ENCODE measurements at places on chromosomes 2 and 18.

GRCh38 chr2:75710220-75710576 is 517 bp downstream of the GCFC2 start:
- DNase-seq = no peak

- DNase-seq = no peak
Measured at GRCh38 chr2:75431763-75432162, 129.0 kb downstream of the EVA1A start.

DNA sequence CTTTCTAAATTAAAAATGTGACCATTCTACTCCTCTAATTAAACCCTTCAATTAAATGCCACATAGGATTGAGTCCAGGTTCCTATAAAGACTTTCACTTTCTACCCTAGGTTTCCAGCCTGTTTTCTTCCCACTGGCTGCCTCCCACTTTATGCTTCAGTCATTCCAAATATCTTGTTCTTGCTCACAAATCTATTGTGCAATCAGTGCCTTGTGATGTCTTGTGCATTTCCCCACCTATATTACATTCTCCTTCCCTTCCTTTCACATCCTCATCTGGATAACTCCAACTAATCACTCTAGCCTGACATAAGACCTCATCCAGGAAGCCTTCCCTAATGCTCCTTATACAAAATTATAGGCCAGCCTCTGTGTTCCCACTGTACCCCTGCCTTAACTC is 281.7 kb upstream of the LRATD1 start:
- no peak for DNase-seq

DNA sequence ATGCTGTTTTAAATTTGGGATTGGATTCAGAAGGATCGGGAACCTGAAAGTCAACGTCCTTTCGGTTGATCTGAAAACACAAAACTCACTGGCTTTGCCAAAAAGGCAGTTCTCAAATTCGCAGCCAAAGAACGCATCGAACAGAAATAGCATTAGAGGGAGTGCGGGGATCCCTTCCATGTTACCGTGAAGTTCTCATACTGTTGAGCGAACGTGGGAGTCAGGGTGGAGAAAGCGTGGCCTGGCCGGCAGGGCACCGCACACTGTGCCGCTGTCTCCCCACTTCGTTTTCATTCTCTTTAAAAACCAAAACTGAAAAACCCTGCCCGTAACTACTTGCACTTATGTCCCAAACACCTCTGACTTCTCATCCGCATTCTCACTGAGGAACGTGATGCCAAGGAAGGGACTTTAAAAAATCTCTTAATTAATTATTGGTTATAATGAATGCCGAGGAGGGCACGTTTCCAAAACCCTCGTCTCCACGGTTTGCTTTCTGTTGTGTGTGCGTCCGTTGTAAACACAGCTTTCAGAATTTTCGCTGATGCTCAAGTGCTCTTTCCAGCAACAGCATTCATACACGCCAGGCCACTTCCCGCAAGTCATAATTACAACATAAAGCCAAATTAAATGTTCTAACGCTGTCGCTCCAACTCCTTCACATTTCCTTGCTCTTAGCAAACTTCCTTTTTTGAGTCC is 60.9 kb upstream of the TWIST2 start:
- no peak for DNase-seq

DNA sequence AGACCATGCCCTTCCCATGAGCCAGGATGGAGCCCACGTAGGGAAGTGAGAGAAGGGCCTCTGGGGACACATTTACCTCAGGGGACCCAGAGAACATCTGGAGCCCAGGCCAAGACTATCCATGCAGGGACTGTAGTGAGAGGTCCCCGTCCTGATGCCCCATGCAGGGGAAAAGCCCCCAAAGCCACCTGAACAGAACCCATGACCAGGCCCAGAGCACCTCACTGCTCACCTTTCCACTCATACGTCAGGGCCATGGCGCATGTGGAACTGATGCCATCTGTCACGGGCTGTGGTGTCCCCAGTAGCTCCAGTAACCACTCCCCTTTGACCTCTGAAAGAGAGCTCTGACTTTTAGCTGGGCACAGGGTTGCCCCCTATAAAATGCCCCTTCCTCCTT is 106.5 kb upstream of the TEX51 start:
- no peak for DNase-seq
